ENCODE measurements at places on chromosomes 7 and 10.

- DNase-seq, result no peak
Observed at GRCh38 chr10:10734356-10735064, 283.2 kb upstream of the CELF2 start.

GRCh38 chr10:5196702-5197113 lies at the start of gene AKR1C4:
AKR1C4 (plus strand) TSS chr10:5196837; CDS start chr10:5196868, 31 bp downstream.
- no peak for DNase-seq

GRCh38 chr7:122919643-122920181 lies 33.5 kb upstream of the CADPS2 start:
- no peak for DNase-seq

- DNase-seq, result peak; percentile 57
Observed at GRCh38 chr10:91389636-91390512, 20.3 kb upstream of the HECTD2 start.

DNA sequence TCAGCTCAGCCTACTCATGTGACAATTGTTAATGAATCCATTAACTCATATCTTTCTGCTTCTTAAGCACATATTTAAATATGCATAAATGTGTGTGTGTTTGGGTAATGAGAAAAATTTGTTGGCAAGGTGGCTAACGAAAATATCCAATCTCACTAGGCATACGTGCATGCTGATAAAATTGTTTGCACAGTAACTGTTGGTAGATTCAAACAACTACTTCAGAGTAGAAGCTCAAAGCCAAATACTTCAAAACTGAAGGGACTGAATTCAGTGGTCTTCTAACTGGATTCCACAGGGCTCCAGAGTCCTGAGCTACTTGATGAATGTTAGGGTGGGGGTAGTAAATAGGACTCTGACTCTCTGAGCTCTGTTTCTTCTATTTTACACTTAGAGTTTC lies 757.0 kb downstream of the GRM8 start:
- no peak for DNase-seq

- no peak for DNase-seq
Observed at GRCh38 chr10:91864744-91865143, 44.5 kb downstream of the FGFBP3 start.

GRCh38 chr7:70788276-70788675 lies 343.7 kb upstream of the GALNT17 start:
- peak; percentile 18 for DNase-seq

GRCh38 chr10:131116216-131116990 lies 195.1 kb downstream of the TCERG1L start:
- no peak for DNase-seq

GRCh38 chr10:59323036-59323459 lies 39.3 kb downstream of the FAM13C start:
- DNase-seq, result no peak

GRCh38 chr10:80771285-80771684 lies 233.6 kb downstream of the SH2D4B start:
- no peak for DNase-seq

DNA sequence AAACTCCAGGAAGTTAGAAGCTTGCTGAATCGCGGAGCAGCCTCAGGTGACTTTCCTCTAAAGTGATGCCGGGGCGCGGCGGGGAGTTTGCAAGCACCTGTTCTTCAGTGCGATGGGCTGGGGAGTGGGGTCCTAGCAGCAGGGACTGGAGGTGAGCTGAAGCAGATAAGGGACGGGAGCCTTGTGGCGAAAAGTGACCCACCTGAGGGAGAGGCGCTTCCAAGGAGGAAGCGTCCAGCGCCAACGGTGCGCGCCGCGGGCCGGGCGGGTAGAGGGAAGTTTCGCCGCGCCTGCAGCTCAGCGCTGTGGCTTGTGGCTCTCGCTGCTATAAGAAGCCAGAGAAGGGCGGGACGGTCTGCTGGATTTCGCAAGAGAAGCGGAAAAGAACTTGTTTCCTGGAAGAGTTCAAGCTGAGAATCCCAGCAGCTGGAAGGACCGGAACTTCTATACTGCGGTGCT lies at the start of gene STEAP4:
TSS of gene STEAP4 (minus strand) at position 305 of the 459 bp plus-strand sequence. CDS start 22,625 bp downstream, outside the sequence.
- DNase-seq, result peak; percentile 34

DNA sequence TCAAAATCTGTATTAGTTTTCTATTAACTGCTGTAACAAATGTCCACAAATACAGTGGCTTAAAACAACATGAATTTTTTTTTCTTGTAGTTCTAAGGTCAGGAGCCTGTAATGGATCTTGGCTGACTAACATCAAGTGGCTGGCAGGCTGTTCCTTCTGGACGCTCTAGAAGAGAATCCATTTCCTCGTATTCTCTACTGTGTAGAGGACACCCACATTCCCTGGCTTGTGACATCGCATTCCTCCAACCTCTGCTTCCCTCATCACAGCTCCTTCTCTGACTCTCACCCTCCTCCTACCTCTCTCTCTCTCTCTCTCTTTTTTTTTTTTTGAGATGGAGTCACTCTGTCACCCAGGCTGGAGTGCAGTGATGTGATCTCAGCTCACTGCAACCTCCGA lies 4.8 kb upstream of the CALHM1 start:
- no peak for DNase-seq

GRCh38 chr7:25148772-25149575 lies 23.9 kb upstream of the CYCS start:
- no peak for DNase-seq

DNA sequence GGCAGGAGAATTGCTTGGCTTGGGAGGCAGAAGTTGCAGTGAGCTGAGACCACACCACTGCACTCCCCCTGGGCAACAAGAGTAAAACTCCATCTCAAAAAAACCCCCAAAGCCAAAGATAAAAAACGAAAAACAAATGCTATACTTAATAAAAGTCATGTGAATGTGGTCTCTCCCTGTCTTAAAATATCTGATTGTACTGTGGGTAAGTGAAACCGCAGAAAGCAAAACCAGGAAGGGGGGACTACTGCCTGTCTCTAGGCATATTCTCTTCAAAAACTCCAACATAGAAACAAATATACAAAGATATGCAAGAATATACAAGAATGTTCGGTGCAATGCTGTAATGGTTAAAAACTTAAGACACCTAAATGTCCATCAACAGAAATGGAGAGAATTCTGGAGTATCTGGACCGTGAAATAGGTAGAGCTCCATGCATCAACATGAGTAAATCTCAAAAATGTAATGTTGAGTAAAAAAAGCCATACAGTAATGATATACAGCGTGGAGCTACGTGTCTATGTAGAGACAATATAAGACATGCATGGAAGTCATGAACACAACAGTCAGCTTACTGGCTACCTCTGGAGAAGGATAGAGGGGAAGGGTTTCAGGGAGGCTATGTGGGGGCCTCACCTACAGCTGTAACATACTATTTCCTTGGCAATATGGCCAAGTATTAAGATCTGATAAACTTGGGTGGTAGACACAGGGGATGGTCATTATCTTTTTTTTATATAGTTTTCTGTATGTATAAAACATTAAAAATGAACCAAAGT lies 2.1 kb downstream of the ZNF394 start:
- DNase-seq, result no peak

GRCh38 chr10:47031211-47031900 lies 120.1 kb downstream of the PTPN20 start:
- DNase-seq, result peak; percentile 60

DNA sequence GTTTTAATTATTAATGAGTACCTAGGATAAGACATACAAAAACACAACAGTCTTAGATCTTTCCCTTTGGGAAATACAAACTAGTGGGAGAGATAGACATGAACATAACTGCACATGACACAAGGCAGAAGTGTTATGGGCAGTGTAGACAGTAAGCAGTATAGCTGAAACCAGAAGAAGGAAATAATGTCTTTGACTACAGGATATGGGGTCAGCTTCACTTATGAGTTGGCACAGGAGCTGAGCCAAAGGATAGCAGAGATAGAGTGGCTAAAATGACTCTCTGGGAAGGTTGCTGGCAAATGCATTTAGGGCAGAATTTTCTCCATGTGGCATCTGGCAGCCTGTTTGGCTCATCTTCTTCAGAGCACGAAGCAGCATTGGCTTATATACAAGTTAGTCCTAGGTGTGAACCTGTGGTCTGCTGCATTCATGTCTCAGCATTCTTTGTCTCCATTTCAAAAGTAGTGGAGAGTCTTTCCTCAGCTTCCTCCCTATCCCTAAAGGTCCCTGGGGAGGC lies 60.3 kb upstream of the FEZF1 start:
- DNase-seq, result no peak

Data from fibroblast of skin of right biceps (primary cell).